ENCODE measurements at places on chromosomes 3 and 15.

DNA sequence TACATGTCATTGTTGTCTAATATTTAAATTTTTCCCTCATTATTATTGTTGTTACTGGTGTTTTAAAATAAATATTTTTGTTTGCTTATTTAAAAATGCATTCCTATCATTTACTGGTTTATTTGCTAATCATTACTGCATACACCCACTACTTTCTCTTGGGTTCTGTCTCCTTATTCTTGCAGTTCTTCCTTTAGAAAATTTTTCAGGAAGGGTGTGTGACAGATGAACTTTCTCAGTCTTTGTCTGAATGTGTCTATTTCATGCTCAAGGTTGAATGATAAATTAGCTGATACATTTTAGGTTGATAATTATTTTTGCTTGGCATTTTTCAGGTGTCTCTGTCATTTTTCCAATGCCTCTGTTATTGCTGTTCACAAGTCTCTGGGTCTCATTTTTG lies 7.4 kb downstream of the AQP9 start:
- no peak for DNase-seq

DNA sequence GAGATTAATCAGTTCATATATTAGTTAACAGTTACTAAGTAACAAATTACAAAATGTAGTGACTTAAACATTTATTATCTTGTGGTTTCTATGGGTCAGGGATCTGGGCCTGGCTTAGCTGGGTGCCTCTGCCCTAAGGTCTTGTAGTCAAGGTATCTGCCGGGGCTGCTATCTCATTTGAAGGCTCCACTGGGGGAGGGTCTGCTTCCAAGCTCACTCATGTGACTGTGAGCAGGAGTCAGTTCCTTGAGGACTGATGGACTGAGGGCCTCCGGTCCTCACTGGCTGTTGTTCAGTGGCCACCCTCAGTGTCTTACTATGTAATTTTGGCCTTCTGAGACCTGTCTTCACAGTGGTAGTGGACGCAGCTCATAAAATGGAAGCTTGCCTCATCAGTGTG lies 135.9 kb upstream of the PLXNA1 start:
- DNase-seq = no peak

- no peak for DNase-seq
These were observed 219.5 kb upstream of the GAP43 start for GRCh38 chr3:115403786-115404185.

- no peak for DNase-seq
These were observed 788.8 kb downstream of the ROBO1 start for GRCh38 chr3:78979028-78979427.

GRCh38 chr3:63528325-63529000 lies 124.0 kb upstream of the SNTN start:
- DNase-seq = no peak

DNA sequence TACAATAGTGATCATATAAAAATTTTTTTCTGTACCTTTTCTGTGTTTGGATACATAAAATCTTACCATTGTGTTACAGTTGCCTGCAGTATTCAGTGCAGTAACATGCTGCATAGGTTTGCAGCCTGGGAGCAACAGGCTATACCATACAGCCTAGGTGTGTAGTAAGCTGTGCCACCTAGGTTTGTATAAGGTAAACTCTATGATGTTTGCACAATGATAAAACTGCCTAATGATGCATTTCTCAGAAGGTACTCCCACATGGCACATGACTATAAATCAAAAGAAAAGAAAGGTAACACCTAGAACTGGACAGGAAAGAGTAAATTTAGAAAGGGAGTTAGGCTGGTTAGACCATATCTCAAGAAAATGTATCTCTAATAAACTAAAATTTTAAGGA lies 293.5 kb downstream of the ULK4 start:
- DNase-seq = no peak

DNA sequence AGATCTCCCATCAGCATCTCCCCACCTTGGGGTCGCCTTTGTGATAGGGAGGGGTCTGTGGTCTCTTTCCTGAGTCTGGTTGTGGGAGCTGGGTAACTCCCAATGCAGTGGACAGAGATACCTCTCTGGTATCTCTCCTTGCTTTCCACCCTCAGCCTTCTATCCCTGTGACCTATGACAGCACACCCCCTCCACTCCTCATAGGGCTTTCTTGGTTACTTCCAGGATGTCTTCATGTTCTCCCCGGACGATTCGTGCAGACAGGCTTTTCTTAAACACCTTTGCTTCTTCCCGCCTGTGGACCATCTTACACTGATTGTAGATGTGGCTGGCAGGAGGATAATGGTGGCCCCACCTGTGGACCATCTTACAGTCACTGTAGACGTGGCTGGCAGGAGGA lies 14.2 kb upstream of the NRROS start:
- DNase-seq = no peak

- DNase-seq = no peak
These were observed 66.1 kb upstream of the SPRED1 start for GRCh38 chr15:38186507-38186906.

- DNase-seq = no peak
These were observed 58.0 kb upstream of the PPARG start for GRCh38 chr3:12230877-12231276.

- DNase-seq = no peak
These were observed 103.9 kb downstream of the MME start for GRCh38 chr3:155184011-155184410.

- no peak for DNase-seq
These were observed 45.6 kb downstream of the OIP5 start for GRCh38 chr15:41286665-41287333.

DNA sequence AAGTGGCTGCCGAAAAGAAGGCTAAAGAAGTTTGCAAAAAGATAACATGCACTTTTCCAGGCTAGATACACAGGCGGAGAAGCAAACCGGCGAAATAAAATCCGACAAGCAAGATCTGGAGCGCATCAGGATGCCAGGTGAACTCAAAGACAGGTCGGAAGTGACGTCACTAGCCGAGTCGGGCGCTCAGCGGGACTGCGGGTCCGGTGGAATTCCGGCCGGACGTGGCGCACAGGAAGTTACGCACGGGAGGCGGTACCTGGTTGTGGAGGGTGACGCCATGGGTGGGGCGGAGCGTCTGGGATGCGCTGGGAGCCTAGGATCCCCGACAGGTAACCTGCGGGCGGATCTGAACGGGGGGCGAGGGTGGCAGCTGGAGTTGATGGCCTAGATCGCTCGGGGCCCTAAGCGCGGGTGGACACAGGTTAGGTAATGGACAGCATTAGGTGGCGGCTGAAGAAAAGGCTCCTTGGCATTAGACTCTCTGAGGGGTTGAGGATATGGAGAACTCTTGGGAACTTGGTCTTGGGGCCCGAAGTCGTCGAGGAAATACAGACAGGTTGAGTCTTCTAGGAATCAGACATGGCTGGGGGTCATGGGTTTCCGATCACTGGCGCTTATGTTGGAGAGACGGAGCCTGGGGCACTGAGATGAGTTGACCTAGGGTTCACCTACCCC lies 29.0 kb upstream of the EHHADH start:
- DNase-seq = peak; percentile 90

GRCh38 chr3:78070188-78070587 lies 1030.3 kb downstream of the ROBO2 start:
- no peak for DNase-seq

GRCh38 chr3:157471064-157471463 lies 32.2 kb downstream of the VEPH1 start:
- DNase-seq = no peak

DNA sequence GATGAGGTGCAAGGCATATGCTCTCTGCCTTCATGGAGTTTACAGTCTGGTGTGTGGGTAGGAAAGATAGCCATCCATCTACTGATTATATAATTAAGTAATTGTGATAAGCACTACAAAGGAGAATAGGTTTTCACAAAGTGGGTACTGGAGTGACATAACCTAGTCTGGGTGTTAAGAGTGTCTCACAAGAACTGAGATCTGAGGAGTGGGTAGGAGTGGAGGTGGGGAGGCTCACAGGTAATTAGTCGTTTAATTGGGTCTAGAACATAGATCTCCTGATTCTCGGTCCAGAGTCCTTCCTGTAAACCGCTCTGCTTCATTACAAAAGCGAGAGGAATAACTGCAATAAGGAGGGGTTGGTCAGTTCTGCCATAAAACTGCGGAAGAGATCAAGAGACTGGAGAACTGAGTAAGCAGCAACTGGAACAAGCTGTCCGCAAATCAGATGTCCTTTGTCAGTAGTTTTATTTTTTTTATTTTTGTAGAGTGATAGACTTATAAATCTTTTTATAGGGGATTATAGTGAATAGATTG lies 2.2 kb downstream of the NEO1 start:
- no peak for DNase-seq

DNA sequence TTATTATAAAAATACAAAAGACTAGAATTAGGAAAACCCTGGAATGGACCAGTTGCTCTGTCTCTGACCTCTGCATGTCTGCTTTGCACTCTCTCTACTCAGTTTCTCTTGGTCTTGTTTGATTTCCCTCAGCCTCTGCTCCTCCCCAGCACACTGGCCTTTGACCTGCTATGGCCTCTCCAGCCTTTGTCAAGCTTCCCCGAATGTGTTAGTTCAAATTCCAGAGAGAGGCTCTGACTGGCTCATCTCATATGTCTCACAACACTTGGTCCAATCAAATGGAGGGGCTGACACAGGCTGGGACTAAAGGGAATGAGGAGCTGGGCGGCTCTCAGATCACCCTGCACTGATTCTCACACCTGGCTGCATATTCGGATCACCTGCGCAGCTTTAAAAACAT lies 52.4 kb upstream of the CMTM8 start:
- DNase-seq = no peak

- no peak for DNase-seq
These were observed 193.7 kb downstream of the OTOL1 start for GRCh38 chr3:161690299-161690620.

- DNase-seq = no peak
These were observed 5.0 kb downstream of the PTPN23 start for GRCh38 chr3:47385796-47386195.

DNA sequence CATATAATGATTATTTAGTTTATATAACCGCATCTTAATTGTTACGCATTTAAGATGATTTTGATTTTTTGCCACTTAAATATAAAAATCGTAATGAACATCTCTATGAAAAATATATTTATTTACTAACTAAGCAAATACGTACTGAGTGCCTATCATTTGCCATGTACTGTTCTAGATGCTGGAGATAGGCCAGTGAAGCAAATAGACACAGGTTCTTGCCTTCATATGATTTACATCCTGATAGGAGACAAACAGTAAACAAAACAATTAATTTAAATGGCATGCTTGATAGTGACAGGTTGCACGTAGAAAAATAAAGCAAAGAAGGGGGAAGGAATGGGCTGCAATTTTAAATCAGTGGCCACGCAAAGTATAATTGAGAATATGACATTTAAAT lies 217.2 kb downstream of the KCNH8 start:
- no peak for DNase-seq

DNA sequence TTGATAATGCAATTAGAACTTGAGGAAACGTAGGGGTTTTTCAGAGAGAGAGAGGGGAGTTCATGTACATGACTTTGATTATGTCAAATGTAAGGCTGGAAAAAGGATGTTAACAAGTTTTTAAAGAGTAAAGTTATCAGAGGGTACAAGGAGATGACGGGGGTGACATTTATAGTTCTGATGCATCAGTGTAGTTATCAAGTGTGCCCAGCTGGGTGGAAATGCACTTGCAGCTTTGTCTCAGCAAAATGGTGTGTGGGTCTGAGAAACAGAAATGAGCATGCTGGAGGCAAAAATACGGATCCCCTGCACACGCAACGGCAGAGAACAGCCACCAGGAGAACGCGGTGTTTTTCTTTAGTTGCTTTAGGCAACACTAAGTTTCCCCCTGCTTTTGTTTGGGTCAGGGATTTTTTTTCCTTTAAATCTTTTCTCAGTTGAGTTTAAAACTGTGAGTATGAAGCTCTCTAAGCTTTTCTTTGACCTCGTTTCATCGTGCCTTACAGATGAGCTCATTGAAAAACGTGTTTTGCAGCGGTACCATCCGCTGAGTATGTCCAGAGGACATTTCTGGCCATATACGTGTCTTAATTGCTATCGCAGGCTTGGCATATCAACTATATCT lies 205.4 kb downstream of the PDZRN3 start:
- no peak for DNase-seq

DNA sequence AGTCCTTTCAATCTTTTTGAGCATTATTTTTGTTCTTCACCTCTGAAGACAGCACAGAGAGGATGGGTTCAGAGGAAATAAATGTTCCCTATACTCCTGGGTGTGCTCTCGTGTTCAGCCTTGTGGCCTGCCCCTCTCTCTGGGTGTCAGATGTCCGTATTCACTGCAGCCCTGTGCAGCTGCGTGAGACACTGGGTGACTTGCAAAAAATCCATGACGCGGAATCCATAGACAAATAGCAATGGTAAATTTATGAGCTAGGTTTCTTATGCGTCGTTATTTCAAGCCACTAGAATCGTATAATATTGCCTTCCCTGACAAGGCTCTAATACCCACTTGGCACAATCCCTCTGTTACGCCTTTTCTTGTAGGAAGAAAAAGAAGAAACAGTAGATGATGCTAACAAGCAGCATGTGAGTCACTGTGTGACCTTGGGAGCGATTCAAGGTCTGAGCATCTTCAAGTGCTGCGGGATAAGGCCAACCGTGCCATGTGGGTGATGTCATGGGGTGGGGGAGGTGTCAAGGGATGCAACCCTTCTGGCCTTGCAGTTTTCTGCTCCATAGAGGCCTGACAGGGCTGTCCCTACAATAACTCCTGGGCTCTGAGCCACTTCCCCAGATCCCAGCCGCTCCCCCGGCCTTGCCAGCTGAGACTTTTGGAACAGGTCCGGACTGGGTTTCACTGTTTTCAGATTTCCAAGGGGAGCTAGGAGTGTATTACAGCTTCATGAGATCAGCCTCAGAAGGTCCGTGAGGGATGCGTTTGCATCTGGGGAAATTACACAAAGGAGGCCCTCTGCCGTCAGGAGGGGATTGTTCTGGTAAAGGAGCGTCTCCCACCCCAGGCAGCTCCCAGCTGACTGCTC lies 47.6 kb upstream of the POMGNT2 start:
- no peak for DNase-seq

DNA sequence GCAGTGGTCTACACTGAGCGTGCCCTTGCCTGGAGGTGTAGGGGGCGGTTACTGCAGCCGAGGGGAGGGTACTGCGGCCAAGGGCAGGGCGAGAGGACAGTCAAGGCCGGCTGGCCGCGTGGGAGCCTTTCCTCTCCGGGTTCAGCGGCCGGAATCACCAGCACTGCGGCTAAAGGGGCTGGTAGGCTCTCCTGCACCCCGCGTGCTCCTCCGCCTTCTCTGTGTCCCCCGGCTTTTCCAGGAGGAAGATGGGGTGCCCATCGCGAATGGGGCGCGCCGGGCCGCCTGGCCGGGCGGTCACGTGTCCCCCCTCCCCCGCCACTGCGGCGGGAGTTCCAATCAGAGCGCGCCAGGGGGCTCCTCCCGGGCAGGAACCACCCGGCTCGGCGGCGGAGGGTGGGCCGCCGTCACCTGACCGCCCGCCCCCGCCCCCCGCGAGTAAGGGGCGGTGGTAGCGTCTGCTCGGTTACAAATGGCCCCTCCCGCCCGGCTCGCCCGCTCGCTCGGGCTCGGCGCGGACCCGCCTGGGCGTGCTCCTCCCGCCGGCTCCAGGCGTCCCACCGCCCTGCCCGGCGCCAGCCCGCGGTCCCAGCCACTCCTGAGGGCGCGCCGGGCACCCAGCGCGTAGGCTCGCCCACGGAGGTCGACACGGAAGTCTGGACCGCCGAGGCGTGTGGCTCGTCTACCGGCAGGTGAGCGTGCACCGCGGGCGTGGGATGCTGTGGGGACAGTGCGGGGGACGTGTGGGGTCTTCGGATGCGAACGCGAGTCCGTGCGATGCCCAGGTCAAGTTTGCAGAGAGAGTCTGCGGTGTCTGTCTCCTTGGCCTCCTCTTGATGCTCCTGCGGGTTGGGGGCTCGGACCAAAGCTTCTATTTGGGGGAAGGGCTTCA lies 242.6 kb upstream of the TOPAZ1 start:
- DNase-seq = no peak

Data from kidney epithelial cell (primary cell).